Muscle of back (tissue), 13 donors: ENCODE measurements at places on chromosomes 7 and 10. TPM values are rescaled to one million over a fixed set of nuclear protein-coding genes. Genes with fewer than 3 reads are reported as not detected.

- DNase-seq: no peak
Measured at GRCh38 chr7:149714910-149715471, 58.4 kb downstream of the ZNF467 start.

DNA sequence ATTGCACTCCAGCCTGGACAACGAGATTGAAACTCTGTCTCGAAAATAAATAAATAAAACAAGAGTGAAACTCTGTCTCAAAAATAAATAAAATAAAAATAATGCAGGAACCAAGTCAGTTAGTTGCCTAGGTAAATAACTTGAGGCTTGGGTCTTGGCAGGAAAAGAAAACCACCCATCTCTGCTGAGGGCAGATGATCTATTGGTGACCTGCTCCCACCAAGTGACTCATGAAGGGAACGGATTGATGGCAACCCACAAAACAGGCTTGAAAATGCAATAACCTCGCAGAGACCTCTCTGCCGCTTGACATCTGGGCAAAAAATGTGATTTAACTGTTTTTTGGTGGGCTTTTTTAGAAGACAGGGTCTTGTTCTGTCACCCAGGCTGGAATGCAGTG lies 86.6 kb downstream of the CALN1 start:
- DNase-seq: no peak

Gene NAT16
- not detected for polyA plus RNA-seq

DNA sequence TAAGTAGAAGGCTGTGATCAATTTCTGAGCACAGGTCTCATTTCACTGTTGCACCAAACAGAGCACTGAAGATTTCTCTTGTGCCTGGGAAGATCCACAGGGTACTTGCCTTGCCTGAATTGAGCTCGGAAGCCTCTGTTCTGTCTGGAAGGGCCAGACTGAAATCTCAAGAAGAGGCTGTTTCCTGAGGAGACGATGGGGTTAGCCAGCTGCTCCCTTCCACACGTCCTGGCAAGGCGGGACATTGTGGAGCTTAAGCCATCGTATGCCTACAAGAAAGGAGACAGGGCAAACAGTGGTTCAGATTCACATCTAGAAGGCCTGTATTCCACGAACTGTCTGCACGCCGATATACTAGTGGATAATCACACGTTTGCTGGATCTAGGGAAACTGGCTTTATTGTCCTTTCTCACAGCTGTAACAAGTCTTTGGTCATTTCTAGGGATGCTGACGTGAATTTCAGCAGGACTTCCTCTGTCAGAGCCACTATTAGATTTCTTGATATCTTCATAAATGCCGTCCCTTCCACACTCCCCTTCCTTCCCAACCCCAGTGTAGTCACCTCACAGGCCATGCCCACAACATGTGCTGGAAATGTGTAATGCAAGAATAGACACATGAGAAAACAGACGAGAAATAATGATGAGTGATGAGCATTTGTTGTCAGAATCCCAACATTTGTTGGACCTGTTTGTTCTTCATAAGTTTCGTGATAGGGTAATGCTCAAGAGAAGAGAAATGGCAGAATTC lies 137.2 kb upstream of the RSU1 start:
- DNase-seq: no peak

Gene SLC25A28
- 24.7 TPM for polyA plus RNA-seq

GRCh38 chr10:112951359-112952281 lies 1.6 kb downstream of the TCF7L2 start:
- DNase-seq: peak; percentile 81

Gene NUTM2E
- polyA plus RNA-seq: not detected

Gene SSMEM1
- not detected for polyA plus RNA-seq

Gene NUTM2A
- polyA plus RNA-seq: 0.98 TPM

Gene GSAP
- 4.9 TPM for polyA plus RNA-seq

Gene ACBD7
- 2.5 TPM for polyA plus RNA-seq

- DNase-seq: no peak
Measured at GRCh38 chr10:28721318-28721951, 44.1 kb downstream of the BAMBI start.

GRCh38 chr10:11611248-11612020 lies at the start of gene USP6NL:
TSS of gene USP6NL (minus strand) at chr10:11611650. CDS start at chr10:11597634, 14,016 bp downstream.
- DNase-seq: peak; percentile 94

DNA sequence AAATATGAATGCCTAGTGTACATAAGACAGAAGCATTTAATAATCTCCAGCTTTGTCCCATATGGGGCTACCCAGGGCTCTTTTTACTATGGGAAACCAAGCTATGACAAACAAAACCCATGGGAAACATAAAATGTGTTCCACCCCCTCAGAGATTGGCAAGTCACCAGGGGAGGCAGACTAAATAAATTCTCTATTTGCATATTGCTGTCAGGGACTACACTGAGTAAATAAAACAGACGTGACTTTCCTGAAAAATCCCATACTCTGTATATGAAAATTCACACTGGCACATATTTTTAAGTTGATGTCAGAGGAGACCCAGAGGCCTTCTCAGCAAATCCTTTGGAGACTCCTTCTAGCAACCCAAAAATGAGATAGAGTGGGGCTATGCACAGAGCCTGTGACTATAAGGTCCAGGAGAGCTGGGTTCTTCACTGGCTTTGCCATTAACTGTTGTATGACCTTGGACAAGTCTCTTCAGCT lies 44.0 kb upstream of the HPSE2 start:
- DNase-seq: peak; percentile 45

DNA sequence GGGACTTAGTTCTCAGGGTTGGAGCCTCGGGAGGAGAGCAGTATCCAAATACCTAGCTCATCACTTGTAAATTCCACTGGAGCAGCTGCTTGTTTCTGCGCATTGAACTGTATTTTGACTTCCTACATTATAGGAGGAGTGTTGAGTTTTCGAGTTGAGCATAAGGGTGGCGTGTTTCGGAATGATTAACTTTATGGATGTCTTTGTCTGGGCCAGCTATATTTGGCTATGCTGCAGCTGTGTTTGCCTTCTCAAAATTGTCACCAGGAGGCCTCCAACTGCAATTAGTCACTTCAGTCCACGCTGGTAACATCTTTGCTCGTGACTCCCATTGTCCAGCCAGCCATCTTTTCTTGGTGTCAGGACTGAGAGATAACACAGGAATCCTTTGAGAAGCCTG lies 9.1 kb downstream of the CELF2 start:
- no peak for DNase-seq

Gene FGFBP3
- polyA plus RNA-seq: 2.3 TPM
